HS-27A (cell line): ENCODE measurements at places on chromosomes 3 and 15.

GRCh38 chr15:62253294-62253693, 88.2 kb upstream of the C2CD4B start:
- no peak for DNase-seq

DNA sequence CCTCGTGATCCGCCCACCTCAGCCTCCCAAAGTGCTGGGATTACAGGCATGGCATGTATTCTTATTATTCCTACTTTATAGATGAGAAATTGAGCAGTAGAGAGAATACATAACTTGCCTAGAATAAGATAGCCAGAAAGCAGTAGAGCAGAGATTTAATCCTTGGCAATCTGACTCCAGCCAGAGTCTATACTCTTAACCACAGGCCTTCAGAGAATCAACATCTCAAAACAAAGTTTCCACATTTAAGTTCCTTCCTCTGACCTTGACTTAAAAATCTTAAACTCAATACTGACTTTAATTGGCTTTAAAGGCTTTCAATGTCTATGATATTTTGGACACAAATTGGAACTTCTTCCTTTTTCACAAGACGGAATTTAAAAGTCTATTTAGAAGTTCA, 37.1 kb downstream of the ZNF106 start:
- DNase-seq, result no peak

- DNase-seq, result no peak
Observed at GRCh38 chr3:120025520-120025919, 68.7 kb downstream of the GSK3B start.

- DNase-seq, result no peak
Observed at GRCh38 chr3:107637416-107638183, 114.8 kb downstream of the BBX start.

- no peak for DNase-seq
Observed at GRCh38 chr3:38003371-38003816, 12.8 kb downstream of the VILL start.

DNA sequence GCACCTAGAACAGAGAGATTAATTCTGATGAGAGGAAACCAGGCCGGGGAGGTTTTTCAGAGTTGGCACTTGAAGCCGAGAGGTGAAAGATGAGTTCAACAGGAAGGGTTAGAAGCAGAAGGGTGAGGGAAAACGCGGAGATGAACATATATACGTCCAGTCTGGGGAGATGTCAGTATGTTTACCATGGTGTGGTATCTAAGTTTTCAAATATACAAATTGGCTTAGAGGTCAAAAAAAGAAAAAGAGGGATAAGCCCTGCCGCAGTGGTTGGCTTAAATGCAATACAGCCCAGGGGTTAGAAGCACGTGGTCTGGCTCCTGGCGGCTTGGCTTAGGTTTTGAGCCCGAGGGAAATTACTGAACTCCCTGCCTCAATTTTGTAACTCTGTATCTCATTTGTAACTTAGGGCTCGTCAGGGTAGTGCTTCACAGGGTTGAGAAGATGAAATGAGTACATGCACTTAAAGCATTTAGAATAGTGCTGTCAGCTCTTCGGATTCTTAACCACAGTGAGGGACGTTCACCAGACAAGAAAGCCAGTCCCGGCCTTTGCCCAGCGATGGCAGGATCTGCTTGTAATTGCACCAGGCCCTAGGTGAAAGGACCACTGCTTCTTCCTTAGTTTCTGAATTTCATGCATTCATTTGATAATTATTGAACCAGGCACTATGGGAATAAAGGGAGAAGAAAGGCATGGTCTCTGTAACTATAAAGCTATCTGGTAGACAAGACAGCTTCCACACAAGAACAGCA, 6.4 kb downstream of the HES1 start:
- DNase-seq, result no peak
